ENCODE measurements at places on chromosomes 11 and 22.

DNA sequence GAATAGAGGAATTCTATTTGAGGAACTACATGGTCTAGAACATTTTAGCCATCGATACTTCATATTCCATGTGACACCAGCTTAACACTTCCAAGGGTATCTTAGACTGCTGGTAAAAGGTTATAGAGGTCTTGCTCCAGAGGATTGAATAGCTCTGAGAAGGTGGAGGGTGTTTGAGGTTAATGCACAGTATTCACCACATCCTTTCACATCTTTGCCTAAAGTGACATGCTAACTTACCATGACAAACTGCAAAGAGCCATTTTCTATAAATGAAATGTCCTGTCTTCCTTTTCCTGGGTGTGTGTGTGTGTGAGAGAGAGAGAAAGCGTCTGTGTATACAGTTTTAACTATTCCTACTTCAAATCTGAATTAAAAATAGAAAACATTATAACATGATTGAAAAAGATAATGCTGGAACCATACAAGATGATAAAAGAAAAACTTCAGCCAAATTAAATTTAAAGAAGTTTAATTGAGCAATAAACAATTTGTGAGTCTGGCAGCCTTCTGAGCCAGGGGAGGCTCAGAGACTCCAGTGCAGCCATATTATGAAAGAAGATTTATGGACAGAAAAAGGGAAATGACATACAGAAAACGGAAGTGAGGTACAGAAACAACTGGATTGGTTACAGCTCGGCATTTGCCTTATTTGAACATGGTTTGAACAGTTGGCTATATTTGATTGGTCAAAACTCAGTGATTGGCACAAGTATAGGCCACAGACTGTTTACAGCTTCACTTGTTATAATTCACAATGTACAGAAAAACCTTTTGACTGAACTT, 320.9 kb upstream of the CCDC179 start:
- no peak for DNase-seq

DNA sequence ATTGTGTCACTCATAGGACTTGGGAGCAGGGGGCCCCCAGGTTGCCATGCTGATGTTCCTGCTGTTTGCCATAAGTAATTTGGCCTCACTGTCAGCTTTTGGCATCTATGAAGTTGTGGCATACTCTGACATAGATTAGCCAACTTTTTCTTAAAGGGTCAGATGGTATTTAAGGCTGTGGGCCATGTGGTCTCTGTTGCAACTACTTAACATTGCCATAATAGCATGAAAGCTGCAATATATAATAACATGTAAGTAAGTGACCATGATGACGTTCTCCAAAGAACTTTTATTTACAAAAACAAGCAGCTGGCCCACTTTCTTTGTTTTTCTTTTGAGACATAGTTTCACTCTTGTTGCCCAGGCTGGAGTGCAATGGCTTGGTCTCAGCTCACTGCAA, 2.2 kb upstream of the TMEM216 start:
- no peak for DNase-seq

DNA sequence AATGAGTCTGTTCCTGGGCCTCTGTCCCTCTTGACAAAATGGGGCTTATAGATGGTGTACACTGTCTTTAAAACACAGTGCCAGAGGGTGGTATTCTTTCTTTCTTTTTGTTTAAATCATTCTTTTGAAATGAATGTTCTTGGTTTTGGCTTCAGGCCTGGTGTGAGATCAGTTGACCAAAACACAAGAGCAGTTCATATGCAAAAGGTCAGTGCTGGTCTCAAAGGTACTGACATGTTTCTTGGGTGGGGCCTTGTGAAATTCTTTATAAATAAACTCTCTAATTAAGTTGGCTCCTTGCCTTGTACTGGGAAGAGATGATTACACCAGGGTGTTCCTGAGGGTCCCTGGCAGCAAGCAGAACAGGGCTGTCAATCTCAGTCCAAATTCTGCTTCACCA, 110.0 kb downstream of the FBXO7 start:
- no peak for DNase-seq

- no peak for DNase-seq
These were observed 531 bp downstream of the PIM3 start for GRCh38 chr22:49961005-49961600.

DNA sequence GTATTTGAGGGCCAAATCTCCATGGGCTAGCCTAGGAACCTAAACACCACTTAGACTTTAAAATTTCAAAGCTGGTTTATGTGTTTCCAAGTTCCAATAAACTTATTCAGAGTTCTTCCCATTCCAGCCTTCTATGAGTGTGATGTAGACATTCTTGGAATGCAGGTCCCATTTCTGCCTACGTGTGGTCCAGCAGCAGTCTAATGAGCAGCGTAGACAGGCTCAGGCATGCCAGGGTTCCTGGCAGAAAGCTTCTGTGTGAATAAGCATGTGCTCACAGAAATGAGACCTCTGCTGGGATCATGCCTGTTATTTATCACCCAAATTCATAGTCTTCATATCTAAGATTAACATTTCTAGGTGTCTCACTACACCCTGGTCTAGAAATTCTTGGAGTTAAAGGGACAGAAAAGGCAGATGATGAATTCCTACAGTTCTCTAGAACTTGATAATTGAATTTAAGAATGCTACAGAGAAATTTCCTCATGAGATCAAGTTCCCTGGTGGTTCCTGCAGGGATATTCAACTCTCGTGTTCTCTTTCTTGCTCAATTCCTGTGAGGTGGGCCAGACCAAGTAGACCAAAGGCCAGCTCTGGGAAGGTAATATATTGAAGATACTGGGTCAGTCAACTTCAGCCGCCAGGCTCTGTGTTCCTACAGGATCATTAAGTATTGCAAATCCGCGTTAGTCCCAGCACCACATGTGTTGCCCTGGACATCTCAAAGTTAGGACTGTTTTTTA, 17.6 kb downstream of the RNF185 start:
- no peak for DNase-seq

- no peak for DNase-seq
These were observed 2.6 kb downstream of the METTL15 start for GRCh38 chr11:28110821-28111200.

DNA sequence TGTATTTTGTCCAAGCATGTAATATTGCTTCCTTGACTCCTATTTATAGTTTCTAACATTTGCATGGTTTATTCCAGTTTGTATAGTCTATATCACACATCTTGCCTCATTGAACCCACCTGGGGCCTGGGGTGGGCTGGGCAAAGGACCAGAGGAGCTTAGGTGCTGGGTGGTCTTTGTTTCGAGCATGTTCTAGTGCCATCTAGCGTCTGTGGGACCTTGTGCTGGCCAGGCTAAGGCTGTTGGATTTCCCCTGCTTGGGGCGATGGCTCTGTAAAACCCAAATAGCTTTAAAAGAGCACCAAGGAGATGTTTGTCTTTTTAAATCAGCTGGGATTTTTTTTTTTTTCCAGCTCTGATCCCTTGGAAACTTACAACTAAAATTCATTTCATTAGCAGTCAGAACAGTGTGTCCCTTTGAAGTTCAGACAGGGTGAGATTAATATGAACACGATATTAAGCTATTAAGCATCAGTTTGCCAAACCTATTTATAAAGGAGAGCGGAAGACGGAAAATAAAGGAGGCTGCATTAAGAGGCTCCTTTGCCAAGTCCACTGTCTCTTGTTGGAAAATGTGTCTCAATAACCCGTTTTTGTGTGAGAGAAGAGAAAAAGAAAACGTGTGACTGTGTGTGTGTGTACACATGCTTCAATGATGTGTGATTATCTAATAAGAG, 157.4 kb downstream of the COMMD9 start:
- DNase-seq: no peak

- DNase-seq: no peak
These were observed 991.7 kb downstream of the OPCML start for GRCh38 chr11:132540581-132540980.

GRCh38 chr11:64176751-64177150, 9.2 kb upstream of the STIP1 start:
- DNase-seq: no peak

- DNase-seq: no peak
These were observed 63.1 kb downstream of the ARFGAP3 start for GRCh38 chr22:42793848-42794405.

DNA sequence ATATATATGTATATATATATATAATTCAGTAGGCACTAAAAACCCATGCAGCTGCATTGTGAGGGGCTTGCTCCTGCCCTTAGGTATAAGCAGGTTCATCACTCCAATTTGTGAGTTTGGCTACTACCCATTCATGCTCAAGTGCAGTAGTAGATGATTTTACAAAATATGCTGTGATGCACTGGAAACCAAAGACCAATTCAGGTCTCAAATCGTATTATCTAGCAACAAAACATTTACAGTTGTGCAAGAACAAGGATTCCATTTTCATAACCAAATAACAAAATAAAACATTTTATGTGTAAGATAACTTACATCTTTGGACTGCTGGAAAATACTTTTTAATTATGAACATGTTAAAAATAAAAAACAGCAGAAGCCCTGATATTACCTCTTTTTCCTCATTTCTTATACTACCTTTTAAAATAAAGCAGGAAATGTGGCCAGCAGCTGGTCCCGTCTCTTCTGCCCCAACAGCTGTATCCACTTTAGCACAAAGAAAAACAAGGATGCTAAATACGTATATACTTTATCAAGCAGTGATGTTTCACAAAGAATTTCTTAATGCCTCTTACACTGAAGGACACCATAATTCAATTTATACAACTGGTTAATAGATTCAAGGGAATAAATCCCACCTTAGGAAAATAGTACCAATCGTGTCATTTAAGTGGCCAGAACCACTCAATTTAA, 2.8 kb downstream of the CREBZF start:
- DNase-seq: no peak

DNA sequence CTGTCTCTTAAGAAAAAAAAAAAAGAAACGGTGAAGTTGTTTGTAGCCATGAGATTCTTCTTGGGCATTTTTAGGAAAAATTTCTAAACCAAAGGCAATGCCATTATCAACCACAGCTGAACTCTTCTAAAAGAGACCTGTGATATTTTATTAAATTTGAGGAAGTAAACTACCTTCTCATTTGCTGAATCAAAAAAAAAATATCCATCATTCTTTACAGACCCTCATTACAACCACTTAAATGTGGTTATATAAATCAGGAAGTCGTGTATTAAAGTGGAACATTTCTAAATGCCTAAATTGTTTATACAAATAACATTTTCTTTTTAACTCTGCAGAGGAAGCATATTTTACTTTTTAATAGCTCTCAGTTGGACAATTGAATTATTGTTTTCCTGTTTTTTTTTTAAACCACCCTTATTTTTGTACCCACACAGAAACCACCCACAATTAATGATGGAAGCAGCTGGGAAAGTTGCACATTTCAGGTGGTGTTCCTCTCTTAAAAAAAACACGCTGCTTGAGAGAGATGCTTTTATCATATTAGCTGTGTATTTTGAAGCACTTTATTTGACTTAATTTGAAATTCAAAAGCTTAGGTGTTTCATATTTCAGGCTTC, 91.2 kb downstream of the ARHGAP42 start:
- DNase-seq: no peak

DNA sequence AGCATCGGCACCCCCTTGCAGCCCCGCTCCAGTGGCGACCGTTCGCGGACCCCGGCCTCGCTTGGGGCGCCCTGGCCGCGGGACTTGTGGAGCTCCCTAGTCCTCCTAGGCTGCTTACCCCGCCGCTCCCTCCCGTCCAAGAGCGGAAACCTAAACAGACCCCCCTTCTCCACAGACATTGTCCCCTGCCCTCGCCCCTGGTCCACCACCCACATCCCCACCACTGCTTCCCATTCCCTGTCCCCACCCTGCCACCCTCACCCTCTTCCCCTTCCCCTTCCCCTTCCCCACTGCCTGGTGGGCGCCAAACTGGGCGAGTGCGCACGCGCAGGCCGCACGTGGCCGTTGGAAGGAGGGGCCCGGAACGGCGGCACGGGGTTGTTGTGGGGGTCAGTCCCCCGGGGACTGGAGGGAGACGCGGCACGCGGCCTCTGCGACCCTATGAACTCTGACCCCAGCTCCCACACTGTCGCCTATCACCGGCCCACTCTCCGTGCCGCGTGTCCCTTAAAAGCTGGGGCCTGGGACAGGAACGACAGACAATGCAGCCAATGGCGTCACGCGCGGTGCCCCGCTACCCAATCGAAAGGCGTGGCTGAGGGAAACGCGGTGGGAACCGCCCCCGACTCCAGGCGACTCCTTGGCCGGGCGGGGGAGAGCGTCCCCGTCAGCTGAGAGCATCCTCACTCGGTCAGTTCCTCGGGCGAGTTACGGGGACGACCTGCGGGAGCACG, at the start of gene SNX32:
Gene SNX32 (plus strand): TSS at position 667 of the 734 bp plus-strand sequence. CDS start 103 bp downstream, outside the sequence.
- DNase-seq: peak; percentile 92

GRCh38 chr11:46277622-46278386, at the start of gene CREB3L1:
CREB3L1 (plus strand) TSS chr11:46277662; CDS start chr11:46278112, 450 bp downstream.
- no peak for DNase-seq

GRCh38 chr11:70637949-70638583, 239.7 kb downstream of the CTTN start:
- DNase-seq: no peak

DNA sequence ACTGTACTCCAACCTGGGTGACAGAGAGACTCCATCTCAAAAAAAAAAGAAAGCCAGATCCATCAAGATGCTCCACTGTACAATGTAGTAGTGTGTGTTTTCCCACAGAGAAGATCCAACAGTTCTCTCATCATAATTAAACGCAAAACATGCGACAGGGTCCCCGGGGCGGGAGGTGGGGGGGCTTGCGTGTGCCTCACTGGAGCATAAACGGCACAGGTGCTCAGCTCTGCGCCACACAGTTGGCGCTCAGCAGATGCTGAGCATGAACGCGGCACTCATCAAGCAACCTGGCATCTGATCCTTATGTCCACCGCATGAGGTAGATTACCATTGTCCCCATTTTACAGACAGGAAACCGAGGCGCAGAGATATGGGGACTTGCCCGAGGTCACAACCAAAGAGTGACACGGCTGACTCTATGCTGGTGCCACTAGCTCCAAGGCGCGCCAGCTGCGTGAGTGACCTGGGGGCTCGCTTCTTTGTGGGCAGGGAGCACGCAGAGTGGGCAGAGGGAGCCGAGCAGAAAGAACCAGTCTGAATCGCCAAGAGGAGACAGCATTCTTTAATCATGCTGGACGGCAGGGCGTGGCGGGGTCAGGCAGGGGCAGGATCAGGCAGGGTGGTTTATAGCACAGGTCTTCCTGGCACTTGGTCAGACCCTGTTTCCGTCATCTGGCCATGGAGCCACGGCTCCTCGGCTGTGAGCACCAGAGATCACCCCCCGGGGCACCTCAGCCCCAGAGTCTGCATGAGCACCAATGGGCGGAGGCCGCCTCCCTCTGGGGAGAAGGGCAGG, 8.2 kb downstream of the C1QTNF6 start:
- DNase-seq: no peak

DNA sequence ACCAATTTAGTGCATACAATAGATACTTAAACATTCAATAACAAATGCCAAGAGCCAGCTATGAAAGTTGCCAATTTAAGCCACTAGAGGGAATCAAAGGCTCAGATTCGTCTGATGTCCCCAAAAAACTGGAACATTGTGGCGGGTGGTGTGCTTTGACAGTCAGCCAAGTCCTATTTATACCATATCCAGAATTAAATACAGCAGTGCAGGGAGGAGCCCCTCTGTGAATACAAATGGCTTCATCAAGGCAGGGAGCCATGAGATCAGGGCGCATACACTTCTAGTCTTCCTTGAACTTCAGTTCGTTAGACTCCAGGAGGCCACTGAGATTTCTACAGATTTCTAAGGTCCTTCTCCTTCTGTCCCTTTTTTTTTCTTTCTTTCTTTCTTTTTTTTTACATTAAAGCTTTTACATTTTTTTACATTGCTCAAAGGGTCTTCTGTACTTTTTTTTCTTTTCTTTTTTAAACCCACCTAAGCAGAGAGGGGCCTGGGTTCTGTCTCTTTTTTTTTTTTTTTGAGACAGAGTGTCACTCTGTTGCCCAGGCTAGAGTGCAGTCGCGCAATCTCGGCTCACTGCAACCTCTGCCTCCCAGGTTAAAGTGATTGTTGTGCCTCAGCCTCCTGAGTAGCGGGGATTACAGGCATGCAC, 41.5 kb upstream of the HSPA8 start:
- peak; percentile 5 for DNase-seq

All from activated T-helper 9 cell treated with anti-CD3 and anti-CD28 coated beads, Interleukin-2, amount 50 U/mL, for 16 hours (primary cell).